ENCODE measurements at places on chromosomes 7 and 10.
A peak's percentile ranks its signal among the peaks of the same experiment; 100 is the strongest.

DNA sequence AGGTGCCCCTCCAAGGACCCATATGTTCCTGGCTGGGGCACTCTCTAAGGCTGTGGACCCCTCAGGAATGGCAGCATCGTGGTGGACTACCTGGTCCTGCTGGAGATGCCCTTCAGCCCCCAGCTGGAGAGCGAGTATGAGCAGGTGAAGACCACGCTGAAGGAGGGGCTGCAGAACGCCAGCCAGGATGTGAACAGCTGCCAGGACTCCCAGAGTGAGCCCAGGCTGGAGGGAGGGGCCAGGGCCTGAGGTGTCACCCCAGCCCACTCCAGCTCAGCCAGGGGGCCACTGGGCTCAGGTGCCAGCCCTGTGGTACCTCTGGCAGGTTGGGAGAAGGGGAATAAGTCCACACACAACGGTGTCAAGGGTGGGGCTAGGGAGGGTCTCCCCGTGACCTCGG, 4.7 kb upstream of the MUC12 start:
- DNase-seq, result no peak

DNA sequence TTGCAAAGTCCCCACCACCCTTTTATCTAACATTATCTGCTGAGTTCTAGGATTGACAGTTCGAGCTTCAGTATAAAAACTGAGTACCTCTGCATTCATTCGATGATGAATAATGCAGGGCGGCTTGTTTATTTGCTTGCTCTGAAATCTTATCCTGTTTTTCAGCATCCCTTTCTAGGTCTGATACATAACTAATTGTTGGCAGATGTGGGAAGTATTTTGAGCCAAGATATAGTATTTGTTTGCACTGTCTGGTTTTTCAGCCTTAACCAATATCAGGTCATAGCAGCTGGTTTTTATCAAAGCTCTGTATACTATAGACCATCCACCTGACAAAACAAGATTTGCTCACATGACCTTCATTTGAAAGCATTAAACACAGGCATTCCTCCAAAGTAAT, 161.4 kb downstream of the TFEC start:
- no peak for DNase-seq

DNA sequence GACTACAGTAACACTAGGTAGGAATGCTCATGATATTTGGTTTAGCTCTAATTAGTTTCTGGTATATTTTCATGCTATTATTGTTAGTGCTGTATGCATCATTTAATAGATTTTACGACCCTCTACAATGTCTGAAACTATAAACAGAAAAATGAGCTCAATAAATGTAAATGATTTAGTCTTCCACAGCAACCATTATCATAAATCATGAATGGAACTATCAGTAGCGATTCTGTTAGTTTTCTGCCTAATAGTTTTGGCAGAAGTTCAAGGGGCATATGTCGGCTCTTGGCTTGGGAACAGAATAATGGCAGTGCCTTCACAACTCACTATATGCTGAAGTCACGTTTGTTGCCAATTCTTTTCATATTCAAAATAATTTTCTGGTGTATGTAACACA, 494.8 kb downstream of the PARD3 start:
- DNase-seq, result no peak

GRCh38 chr10:58771863-58772262, 259.2 kb downstream of the BICC1 start:
- no peak for DNase-seq

GRCh38 chr10:15879058-15879457, 18.8 kb upstream of the MINDY3 start:
- peak; percentile 77 for DNase-seq

- DNase-seq, result peak; percentile 43
Observed at GRCh38 chr10:79137826-79138225, 69.1 kb downstream of the ZMIZ1 start.

DNA sequence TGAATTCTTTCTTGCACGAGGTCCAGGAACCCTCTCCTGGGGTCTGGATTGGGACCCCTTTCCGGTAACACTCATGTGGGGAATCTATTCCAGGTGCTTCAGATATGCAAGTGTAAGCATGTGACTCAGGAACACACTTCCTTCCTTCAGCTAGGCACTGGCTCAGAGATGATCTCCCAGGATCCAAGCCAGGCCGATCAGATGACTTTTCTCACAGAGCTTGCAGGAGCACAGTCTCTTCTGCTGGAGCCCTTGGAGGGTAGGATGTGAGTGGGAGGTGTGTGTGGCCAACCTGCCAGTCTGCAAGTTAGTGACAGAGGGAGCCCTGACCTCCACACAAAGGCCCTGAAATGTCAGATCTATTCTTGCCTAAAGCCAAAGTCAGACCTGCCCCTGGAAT, 108.3 kb downstream of the CPXM2 start:
- DNase-seq, result no peak

- DNase-seq, result no peak
Observed at GRCh38 chr7:36630112-36630650, 94.1 kb downstream of the AOAH start.
